Fibroblast of lung (primary cell): ENCODE measurements at places on chromosomes 3 and 15.

DNA sequence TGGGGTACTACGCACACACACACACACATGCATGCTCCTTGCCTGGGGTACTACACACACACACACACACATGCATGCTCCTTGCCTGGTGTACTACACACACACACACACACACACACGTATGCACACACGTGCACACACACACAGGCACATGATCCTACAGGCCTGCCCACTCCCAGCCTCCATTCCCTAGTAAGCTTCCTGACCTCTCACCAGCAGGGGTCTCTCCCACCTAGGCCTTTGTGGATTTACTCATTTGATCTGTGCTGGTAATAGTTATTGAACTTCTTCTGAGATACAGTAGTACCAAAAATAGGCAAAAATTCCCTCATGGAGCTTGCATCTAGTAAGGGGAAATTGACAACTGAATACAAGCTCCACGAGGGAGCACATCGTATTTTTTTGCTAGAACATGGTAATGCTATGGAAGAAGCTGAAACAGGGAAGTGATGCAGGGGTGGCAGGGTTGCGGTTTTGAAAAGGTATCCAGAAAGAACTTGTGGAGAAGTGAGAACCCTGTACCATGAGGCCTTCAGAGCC is 19.1 kb downstream of the TTC21A start:
- H3K36me3 ChIP-seq: no peaks in the 10 kb centered on the region
- peak; percentile 50 for DNase-seq

DNA sequence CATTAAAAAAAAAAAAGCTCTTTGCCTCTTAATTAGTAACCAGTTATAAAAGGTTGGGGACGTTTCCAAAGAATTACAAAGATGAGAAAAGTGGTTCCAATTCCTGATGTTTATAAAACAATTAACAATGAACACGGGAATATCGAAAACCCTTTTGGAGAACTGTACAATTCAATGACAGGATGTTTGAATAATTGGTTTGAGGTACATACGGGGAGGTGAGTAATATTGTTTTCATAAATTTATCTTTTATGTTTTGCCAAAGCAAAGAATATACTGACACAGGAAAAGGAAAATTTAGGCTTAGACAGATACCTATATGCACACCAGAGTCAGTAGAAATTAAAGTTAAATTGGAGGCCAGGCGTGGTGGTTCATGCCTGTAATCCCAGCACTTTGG is 94.6 kb upstream of the LMOD3 start:
- no peaks in the 10 kb centered on the region for H3K36me3 ChIP-seq
- no peak for DNase-seq
- no peak overlapping the region for H3K27ac ChIP-seq
- H3K4me3 ChIP-seq: no peak overlapping the region

DNA sequence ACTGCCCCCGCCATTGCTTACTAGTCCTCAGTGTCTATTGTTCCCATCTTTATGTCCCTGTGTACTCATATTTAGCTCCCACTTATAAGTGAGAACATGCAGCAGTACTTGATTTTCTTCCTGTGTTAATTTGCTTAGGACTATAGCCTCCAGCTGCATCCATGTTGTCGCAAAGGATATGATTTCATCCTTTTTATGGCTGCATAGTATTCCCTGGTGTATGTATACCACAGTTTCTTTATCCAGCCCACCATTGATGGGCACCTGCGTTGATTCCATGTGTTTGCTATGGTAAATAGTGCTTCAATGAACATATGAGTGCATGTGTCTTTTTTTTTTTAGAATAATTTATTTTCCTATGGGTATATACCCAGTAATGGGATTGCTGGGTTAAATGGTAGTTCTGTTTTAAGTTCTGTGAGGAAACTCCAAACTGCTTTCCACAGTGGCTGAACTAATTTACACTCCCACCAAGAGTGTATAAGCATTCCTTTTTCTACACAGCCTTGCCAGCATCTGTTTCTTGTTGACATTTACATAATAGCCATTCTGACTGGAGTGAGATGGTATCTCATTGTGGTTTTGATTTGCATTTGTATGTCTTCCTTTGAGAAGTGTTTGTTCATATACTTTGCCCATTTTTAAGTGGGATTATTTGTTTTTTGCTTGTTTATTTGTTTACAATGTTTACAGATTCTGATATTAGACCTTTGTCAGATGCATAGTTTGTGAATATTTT is 53.7 kb downstream of the GALK2 start:
- DNase-seq: peak; percentile 40
- H3K4me3 ChIP-seq: no peak overlapping the region
- no peak overlapping the region for H3K27ac ChIP-seq
- peaks cover 3% of the 10 kb centered on the region for H3K4me1 ChIP-seq
- no peaks in the 10 kb centered on the region for H3K36me3 ChIP-seq

- peak; percentile 69 for DNase-seq
- H3K4me3 ChIP-seq: peak within 1 kb of the TSS; percentile 78
- H3K27me3 ChIP-seq: no peaks in the 10 kb centered on the region
- peaks cover 10% of the 10 kb centered on the region for H3K4me1 ChIP-seq
Measured at GRCh38 chr3:9769426-9770275, at the start of gene CAMK1. Gene CAMK1, minus strand, starts transcription at chr3:9769947. Its CDS starts 2,198 bp downstream, at chr3:9767749.

DNA sequence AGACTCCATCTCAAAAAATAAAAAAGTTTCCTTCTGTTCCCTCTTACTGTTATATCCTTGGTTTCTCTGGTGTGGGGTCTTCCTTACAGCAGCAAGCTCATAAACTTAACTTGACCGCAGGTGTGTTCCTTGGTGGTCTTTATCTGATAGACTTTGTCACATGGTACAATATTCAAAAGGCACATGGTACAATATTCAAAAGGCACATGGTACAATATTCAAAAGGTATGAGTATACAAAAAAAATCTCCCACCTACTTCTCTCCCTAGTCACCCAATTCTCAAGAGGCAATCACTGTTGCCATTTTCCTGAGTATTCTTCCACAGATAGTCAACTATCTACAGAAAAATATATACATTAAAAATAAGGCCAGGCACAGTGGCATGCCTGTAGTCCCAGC is 4.5 kb downstream of the PGBD4 start:
- no peak for DNase-seq
- H3K4me1 ChIP-seq: peaks cover 3% of the 10 kb centered on the region
- H3K4me3 ChIP-seq: no peak overlapping the region
- H3K27me3 ChIP-seq: no peaks in the 10 kb centered on the region
- H3K27ac ChIP-seq: no peak overlapping the region
- H3K36me3 ChIP-seq: no peaks in the 10 kb centered on the region

DNA sequence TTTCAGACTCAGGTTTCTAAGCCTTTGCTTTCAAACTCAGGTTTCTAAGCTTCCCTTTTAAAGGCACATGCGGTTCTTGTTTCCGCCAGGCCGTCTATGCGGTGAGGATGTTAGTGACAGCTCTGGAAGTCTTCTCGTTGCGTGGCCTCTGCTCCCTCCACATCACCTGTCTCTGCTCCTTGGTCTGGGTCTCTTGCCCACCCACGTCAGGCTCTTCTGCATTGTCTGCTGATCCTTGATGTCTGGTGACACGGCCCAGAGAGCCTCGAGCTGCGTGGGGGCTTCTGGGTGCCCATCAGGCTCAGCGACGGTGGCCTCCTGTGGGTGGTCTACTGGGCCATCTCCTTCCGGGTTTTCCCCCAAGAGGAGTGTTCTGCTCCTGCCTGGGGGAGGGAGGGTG is 30.5 kb downstream of the KLF13 start:
- H3K4me3 ChIP-seq: no peak overlapping the region
- H3K27me3 ChIP-seq: no peaks in the 10 kb centered on the region
- DNase-seq: no peak

DNA sequence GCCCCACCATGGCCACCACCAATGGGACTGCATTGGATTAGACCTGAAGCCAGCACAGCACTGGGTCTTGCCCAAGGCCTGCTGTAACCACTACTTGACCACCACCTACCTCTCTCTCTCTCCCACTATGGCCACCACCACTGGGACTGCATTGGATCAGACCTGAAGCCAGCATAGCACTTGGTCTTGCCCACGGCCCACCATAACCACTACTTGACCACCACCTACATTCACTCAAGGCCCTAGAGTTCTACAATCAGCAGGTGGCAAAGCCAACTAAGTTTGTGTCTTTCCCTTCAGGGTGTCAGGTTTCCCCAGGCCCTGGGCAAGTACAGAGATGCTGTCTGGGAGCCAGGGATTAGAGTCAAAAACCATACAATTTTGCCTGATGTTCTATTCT is 57.6 kb downstream of the ESYT3 start:
- no peaks in the 10 kb centered on the region for H3K27me3 ChIP-seq
- no peak for DNase-seq
- H3K4me1 ChIP-seq: peaks cover 8% of the 10 kb centered on the region
- no peak overlapping the region for H3K27ac ChIP-seq

- peak; percentile 88 for DNase-seq
- no peak overlapping the region for H3K27ac ChIP-seq
- no peaks in the 10 kb centered on the region for H3K4me1 ChIP-seq
Measured at GRCh38 chr15:65954289-65954741, 85.0 kb downstream of the RAB11A start.

- H3K4me1 ChIP-seq: no peaks in the 10 kb centered on the region
- no peak overlapping the region for H3K27ac ChIP-seq
- no peaks in the 10 kb centered on the region for H3K36me3 ChIP-seq
- no peaks in the 10 kb centered on the region for H3K27me3 ChIP-seq
Measured at GRCh38 chr3:165406425-165406824, 210.2 kb upstream of the SLITRK3 start.

- no peak overlapping the region for H3K4me3 ChIP-seq
- DNase-seq: no peak
- H3K36me3 ChIP-seq: no peaks in the 10 kb centered on the region
- H3K4me1 ChIP-seq: no peaks in the 10 kb centered on the region
- H3K27ac ChIP-seq: no peak overlapping the region
- H3K27me3 ChIP-seq: peaks cover 24% of the 10 kb centered on the region
Measured at GRCh38 chr15:74609938-74610301, 5.7 kb upstream of the CLK3 start.
